ENCODE measurements at places on chromosomes 1 and 21. TPM values are rescaled to one million over a fixed set of nuclear protein-coding genes. Genes with fewer than 3 reads are reported as not detected.

- DNase-seq = no peak
Observed at GRCh38 chr1:234891427-234891826, 237.2 kb downstream of the TOMM20 start.

GRCh38 chr1:114467491-114467890 is 43.5 kb downstream of the TRIM33 start:
- DNase-seq = no peak

GRCh38 chr1:222087221-222087920 is 345.5 kb upstream of the DUSP10 start:
- no peak for DNase-seq

DNA sequence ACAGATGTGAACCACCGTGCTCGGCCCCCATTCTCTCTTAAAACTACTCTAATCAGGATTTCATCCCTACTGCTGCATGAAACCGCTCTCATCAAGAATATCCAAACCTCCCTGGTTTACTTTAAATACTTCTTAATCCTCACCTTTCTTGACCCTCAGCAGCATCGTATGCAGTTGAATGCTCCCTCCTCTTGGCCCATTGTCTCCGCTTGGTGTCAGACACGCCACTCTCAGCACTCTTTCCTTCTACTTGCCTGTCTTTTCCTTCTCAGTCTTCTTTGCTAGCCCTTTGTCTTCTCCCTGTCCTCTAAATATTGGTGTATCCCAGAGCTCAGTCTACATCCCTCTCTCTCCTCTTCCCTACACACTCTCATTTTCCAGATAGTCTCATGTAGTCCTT is 314.9 kb downstream of the MRPL39 start:
- no peak for DNase-seq

The WNT3A gene
- total RNA-seq = not detected

The VANGL1 gene
- 1.8 TPM for total RNA-seq

DNA sequence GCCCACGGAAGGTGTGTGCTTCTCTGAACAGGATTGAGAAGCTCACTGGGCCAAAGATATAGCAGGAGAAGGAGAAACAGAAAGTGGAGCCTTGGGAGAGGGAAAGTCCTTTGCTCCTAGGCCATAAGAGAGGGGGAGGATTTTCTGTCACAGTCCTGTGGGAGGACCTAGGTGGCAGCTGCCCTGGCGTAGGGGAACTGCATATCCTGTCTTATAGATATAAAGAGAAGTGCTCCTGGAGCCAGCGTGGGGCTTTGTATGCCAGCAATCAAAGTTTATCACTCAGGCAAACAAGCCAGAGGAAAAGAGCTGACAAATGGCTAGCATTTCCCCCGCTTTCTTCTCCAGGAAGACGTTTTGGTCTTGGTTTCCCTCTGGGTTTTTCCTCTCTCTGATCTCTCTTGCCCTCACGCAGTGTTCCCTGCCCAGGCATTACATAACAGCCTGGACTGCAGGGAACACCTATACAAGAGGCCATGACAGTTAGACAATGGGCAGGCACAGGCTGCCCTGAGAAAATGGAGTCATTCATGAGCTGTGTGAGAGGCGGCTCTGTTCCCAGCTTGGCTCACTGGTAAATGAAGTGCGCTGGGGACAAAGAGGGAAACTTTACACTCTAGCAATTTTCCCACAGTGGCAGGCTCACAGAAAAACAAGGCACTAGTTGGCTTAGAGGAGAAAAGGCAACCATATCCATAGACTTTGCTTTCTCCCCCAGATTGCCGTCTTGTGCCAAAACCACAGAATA is 52.5 kb upstream of the ZNF648 start:
- no peak for DNase-seq

The C8A gene
- not detected for total RNA-seq

The ZMYM4 gene
- 32.6 TPM for total RNA-seq

GRCh38 chr21:26954662-26955121 is 12.2 kb downstream of the ADAMTS5 start:
- DNase-seq = no peak

- peak; percentile 65 for DNase-seq
Observed at GRCh38 chr1:201361652-201362504, 15.6 kb downstream of the TNNT2 start.

- DNase-seq = peak; percentile 60
Observed at GRCh38 chr1:18907021-18907916, 4.9 kb upstream of the ALDH4A1 start.

DNA sequence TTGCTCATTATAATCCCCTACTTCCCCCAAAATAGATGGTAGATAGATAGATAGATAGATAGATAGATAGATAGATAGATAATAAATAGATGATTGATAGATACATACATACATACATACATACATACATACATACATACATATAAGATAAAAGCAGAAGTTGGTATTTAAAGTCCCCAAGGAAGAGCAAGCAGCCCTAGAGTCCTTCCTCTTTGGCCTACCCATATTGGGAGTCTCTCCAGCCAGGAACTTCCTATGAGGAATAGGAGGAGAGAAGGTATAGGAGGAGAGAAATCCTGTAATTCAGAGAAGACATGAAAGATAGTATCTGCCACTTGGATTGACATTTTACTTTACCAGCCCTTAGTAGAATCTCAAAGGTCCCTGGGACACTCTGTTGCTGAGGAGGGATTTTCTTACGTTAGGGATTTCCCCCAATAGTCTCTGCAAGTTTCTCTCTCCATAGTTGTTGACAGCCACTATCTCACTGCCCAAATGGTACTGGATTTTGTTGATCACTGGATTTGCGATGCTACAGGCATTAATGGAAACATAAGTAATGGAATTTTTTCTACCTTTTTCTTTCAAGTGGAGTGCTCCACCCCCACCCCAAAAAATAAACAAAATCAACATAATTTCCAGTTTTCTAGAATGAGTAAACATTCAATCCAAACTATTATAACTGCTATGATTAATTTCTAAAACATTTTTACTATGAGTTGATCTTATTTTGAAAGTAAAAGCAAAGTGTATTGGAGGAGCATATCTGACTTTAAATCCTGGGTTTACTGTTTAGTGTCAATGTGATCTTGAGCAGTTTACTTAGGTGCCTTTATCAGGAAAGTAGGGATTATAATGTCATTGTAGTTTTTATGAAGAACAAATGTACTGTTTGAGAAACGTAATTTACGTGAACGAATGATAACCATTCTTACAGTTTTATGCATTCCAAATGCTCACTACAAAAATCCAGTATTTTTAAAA is 93.2 kb upstream of the TNFSF4 start:
- no peak for DNase-seq

DNA sequence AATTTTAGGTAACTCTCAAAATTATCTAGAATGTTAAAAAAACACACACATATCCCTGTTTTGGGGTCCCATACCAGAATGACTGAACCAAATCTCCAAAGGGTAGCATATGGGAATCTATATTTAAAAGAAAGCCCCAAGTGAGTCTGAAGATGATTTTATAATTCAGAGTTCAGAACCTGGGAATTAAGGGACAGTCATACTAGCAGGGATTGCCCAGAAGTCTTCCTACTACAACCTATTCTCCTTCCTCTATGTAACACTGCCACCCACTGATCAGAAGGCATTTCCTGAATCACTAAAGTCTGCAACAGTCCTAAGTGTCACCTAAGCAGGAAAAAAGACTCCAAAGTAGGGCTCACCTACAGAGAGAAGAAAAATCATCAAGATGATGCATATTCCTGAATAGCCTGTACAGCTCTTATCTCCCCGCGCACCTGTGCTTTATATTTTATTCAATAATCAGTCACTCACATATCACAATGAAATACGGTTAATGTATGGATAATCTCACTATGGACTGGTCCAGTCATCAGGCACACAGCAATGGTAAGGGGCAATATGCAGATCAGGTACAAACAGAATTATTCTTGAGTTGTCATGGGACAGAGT is 4.9 kb downstream of the RGS1 start:
- no peak for DNase-seq

The HSF2BP gene
- total RNA-seq = not detected

DNA sequence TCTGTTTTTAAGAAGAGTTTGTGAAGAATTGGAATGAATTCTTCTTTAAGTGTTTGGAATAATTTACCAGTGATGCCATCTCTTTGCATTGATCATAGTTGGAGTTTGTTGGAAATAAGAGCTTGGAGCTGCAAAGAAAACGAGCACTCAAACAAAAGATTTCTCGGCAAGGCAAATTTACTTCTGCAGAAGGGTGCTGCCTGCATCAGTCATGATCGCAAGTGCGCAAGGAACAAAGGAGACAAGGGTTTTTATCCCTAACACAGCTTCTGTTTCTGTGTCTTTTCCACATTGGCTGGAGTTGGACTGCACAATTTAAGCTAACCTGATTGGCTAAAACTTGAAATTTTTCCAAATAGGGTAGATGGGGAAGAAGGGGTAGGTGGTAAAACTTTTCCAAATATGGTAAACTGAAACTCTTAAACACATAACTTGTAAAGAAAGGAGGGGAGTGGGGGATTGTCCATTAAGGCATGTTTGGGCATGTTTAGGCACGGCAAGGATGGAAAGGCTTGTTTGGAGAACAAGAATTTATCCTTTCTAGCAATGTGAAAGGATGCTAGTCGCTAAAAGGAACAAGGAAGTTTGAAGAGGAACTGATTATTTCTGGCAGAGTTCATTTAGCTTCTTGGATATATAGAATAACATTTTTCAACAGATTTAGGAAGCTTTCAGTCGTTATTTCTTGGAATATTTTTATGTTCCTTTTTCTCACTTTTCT is 3.5 kb upstream of the AADACL4 start:
- no peak for DNase-seq

DNA sequence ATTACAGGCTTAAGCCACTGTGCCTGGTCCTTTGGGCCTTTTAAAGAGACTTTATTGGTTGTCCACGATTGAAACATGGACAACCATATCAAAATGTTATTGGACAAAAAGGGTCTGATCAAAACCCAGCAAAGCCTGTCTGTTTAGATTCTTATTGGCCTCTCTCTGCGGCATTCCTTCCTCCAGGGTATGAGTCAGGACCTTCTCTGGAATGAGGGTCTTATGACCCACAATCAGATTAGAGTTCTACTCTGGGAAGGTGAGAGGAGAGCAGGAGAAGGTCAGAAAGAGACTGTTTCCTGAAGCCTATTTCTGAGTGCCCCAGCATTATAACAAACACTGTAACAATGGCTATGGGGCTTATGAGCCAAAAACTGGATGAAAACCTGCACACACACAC is 7.9 kb downstream of the LURAP1 start:
- DNase-seq = no peak

DNA sequence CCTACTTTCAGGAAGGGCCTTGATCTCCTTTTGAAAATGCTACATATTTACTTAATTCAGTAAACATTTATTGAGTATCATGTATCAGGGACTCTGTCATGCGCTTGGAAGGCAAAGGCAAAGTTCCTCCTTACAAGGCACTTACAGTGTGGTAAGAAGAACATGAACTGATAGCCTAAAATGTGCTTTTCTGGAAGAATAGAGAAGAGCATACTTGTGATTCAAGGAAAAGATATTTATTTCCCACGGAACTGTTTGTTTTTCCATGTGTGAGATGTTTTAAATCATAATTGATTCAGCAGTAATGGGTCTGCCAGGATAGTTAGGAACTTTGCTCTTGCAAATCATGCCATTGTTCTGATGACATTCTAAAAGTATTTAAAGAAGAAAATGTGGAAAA is 110.1 kb upstream of the ZNHIT6 start:
- DNase-seq = no peak

DNA sequence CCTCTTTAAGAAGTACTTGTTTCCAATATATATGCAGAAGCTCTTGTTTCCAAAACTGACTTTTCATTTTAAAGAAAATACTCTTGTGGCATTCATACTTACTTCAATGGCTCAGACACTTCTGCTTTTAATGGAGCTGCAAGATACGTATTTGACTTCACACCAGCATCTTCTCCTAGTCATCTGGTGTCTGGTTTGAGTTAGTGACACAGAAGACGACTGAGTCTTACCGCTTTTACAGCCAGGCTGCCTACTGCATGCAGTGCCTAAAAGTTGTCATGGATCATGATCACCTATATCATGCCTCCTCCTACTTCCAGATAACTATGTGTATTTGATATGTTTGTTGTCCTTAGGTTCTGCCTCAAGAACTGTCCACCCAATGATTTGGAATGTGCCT is 185.9 kb downstream of the TPR start:
- no peak for DNase-seq

- DNase-seq = no peak
Observed at GRCh38 chr1:93042187-93043056, 36.7 kb upstream of the MTF2 start.

The TEDDM1 gene
- not detected for total RNA-seq

DNA sequence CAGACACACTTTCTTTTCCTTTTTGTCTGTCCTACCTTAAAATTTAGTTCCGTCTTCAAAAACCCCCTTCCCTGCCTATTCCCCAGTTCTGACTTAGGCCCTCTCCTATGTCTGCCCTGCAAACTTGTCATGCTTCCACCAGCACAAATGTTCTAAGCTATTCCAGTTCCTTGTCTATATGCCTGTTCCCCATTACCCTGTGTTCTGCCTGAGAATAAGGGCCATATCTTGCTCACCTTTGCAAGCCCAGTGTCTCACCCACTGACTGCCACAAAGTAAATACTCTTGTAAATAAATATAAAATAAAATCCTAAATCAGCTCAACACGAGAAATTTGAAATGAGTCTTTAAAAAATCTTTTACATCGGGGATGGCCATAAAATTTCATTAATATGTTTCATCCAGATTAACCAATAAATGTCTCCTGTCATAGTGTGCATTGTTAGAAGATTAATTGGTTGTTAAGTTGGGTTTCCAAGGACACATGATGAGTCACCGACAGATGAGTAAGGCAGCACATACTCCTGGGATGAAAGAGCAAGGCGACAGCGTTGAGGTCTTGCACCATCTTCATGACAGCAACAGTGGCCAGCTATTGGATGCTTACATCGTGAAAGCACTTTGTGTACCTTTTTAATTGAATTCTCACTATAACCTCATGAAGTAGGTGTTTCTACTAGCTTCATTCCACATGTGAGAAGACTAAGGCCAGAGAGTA is 92.6 kb upstream of the NGF start:
- DNase-seq = no peak

The UBE2U gene
- total RNA-seq = not detected

DNA sequence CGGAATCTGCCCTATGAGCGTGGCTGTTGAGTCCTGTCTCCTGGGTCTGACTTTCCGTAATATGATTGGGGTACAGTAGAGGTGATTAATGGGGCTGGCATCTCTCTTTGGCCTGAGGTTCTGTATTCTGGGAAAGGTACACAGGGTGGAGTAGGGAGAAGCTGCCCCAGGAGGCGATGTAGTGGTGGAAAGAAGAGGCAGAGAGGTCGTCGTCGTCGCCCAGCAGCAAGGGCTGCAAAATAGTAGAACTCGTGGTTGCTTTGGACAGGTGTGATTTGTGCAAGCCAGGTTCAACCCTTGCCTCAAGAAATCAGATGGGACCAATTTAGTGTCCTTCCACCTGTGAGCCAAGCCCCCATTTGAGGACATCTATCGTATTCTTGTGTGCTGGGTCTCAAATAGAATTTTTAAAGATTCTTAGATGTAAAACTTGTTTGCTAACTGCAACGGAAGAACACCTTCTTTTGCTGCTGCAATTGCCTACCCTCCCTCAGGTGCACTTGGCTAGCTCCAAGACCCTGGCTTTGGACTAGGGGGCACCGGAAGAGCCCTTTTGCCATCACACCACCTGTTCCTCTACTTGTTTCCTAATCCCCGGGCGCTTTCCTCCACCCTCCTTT is 1.3 kb upstream of the HMGN2 start:
- no peak for DNase-seq

The ZNF683 gene
- total RNA-seq = not detected

The DAB1 gene
- total RNA-seq = 0.08 TPM

All from psoas muscle (tissue), 8 donors.